CD8-positive, alpha-beta memory T cell (primary cell): ENCODE measurements at places on chromosomes 4 and X. TPM values are rescaled to one million over a fixed set of nuclear protein-coding genes. Genes with fewer than 3 reads are reported as not detected.

Gene ZNF157
- 0.60 TPM for total RNA-seq

Gene SLITRK2
- total RNA-seq = not detected

Gene OPRPN
- total RNA-seq = not detected

Gene TECRL
- total RNA-seq = not detected

Gene SLC25A43
- 11.8 TPM for total RNA-seq

Gene PROM1
- 0.72 TPM for total RNA-seq

Gene LSM6
- 96.4 TPM for total RNA-seq

Gene NUP62CL
- 2.6 TPM for total RNA-seq

Gene PRSS12
- not detected for total RNA-seq

- H3K4me3 ChIP-seq = no peak overlapping the region
- H3K4me1 ChIP-seq = no peaks in the 10 kb centered on the region
- H3K36me3 ChIP-seq = no peaks in the 10 kb centered on the region
- no peak overlapping the region for H3K27ac ChIP-seq
- no peak for DNase-seq
- no peaks in the 10 kb centered on the region for H3K27me3 ChIP-seq
These were observed 9.6 kb upstream of the JAKMIP1 start for GRCh38 chr4:6209921-6210320.

- H3K4me1 ChIP-seq = no peaks in the 10 kb centered on the region
- DNase-seq = no peak
- no peak overlapping the region for H3K4me3 ChIP-seq
- no peak overlapping the region for H3K27ac ChIP-seq
These were observed 19.0 kb upstream of the ARHGAP24 start for GRCh38 chr4:85455942-85456341.

- H3K27ac ChIP-seq = no peak overlapping the region
- H3K4me1 ChIP-seq = no peaks in the 10 kb centered on the region
- DNase-seq = no peak
- no peak overlapping the region for H3K4me3 ChIP-seq
These were observed 43.5 kb downstream of the NDST3 start for GRCh38 chr4:118077767-118078105.

DNA sequence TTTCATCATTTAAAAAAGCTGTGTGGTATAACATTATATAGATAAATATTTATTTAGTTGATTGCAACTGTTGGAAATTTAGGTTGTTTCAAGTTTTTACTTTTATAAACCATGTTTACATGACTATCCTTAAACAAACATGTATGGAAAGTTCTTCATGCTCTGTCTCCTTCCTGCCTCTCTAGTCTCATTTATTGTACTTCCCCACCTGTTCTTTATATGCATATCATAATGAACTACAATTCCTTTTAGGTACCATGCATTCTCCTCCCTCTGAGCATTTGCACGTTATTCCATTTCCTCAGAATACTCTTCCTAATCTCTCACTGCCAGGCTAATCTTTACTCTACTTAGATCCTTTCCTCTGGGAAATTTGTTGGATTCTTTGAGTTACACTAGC is 16.9 kb upstream of the ADH6 start:
- no peak for DNase-seq
- H3K4me1 ChIP-seq = no peaks in the 10 kb centered on the region
- no peaks in the 10 kb centered on the region for H3K27me3 ChIP-seq
- H3K4me3 ChIP-seq = no peak overlapping the region
- H3K27ac ChIP-seq = no peak overlapping the region
- H3K36me3 ChIP-seq = no peaks in the 10 kb centered on the region

- H3K4me3 ChIP-seq = no peak overlapping the region
- peaks cover 12% of the 10 kb centered on the region for H3K4me1 ChIP-seq
- no peak for DNase-seq
- no peaks in the 10 kb centered on the region for H3K27me3 ChIP-seq
- H3K36me3 ChIP-seq = peaks cover 10% of the 10 kb centered on the region
These were observed 25.4 kb downstream of the SEC31A start for GRCh38 chr4:82865592-82865991.

DNA sequence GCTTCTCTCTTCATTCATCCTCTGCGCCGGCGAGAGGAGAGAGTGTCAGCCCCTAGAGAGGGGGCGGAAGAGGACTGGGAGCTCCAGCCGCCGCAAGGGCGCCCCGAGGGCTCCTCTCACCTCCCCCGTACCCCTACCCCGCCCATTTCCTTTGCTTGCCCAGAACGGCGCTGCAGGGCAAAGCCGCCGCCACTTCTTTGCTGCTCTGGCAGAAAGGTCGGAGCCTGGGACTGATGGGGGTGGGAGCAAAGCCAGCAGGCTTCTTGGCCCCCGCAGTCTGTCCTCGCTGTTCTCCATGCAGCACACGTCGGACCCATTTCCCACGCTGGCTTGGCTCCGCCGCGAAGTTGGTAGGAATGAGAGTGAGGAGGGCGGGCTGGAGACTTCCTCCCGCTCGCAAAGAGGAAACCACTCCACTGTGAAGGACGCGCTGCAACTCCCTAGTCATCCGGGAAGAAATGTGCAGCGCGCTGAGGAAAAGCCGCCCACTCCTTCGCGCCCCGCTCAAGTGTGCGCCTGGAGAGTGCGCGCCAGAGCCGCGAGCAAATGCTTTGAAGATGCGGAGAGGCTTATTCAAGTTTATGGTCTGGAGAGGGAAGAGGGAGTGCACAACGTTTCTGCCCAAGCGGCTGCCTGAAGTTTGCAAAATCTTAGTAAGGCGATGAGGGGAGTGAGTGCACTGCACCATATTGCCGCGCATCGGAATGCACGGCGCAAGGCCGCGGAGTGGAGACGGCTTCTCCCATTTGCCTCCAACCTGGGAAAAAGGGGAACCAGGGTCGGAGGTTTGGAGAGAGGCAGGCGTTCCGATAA is 2.8 kb upstream of the PCDH7 start:
- H3K36me3 ChIP-seq = no peaks in the 10 kb centered on the region
- no peak overlapping the region for H3K27ac ChIP-seq
- no peak for DNase-seq
- peaks cover 6% of the 10 kb centered on the region for H3K27me3 ChIP-seq

DNA sequence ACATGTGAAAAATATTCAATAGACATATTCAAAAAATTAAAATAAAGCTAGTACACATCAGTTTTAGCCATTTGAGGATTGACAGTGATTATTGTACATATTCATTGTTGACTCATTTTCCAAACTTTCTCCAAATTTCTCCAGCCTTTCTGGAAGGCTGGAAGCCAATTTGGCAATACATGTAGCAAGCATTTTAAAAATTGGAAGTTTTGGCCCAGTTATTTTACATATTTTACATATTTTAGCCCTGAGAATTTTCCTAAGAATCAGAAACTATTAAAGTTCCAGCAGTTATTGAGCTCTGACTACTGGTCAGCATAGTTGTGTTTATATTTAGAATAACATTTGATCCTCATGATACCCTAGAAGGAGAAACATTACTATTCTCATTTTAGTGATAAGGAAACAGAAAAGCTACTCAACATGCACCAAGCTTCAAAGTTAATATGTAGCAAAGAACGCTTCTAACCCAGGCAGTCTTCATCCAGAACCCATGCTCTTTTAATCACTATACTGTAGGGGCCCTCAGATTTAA is 3.2 kb downstream of the CABS1 start:
- H3K4me3 ChIP-seq = no peak overlapping the region
- no peaks in the 10 kb centered on the region for H3K4me1 ChIP-seq
- DNase-seq = no peak
- H3K27me3 ChIP-seq = no peaks in the 10 kb centered on the region
- no peaks in the 10 kb centered on the region for H3K36me3 ChIP-seq
- no peak overlapping the region for H3K27ac ChIP-seq

DNA sequence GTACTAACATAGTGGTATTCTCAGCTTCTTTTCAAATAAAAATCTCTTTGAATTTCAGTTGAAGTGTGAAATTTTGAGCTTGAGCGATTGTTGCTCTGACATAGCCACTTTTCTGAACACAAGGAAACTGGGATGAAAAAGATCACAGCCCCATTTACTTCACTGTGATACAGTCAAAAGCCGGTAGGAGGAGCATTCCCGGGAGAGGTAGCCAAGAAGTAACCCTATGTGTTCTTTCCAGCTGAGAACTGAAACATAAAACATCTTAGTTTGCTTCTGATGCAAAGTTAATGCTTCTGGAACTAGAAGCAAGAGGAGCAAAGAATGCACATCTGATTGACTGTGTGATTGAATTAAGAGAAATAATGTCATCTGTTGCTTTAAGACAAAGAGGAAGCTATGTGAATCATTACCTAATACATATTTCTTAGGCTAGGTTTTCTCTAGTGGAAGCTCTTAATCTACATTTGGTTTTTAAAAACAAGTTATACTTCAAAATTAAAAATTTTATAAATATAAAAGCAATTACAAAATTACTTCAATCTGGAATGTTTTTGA is 88.3 kb upstream of the UNC5C start:
- no peak overlapping the region for H3K27ac ChIP-seq
- no peaks in the 10 kb centered on the region for H3K27me3 ChIP-seq
- H3K4me1 ChIP-seq = no peaks in the 10 kb centered on the region
- DNase-seq = no peak
- no peak overlapping the region for H3K4me3 ChIP-seq
